ENCODE measurements at places on chromosomes 6 and 20.

GRCh38 chr6:139600343-139600742 is 225.9 kb upstream of the CITED2 start:
- no peak for DNase-seq

GRCh38 chr20:63042448-63043071 is 35.8 kb upstream of the BHLHE23 start:
- no peak for DNase-seq

GRCh38 chr20:53883098-53883911 is 187.1 kb downstream of the BCAS1 start:
- DNase-seq: no peak

- no peak for DNase-seq
These were observed 33.3 kb downstream of the CPNE5 start for GRCh38 chr6:36805917-36806316.

DNA sequence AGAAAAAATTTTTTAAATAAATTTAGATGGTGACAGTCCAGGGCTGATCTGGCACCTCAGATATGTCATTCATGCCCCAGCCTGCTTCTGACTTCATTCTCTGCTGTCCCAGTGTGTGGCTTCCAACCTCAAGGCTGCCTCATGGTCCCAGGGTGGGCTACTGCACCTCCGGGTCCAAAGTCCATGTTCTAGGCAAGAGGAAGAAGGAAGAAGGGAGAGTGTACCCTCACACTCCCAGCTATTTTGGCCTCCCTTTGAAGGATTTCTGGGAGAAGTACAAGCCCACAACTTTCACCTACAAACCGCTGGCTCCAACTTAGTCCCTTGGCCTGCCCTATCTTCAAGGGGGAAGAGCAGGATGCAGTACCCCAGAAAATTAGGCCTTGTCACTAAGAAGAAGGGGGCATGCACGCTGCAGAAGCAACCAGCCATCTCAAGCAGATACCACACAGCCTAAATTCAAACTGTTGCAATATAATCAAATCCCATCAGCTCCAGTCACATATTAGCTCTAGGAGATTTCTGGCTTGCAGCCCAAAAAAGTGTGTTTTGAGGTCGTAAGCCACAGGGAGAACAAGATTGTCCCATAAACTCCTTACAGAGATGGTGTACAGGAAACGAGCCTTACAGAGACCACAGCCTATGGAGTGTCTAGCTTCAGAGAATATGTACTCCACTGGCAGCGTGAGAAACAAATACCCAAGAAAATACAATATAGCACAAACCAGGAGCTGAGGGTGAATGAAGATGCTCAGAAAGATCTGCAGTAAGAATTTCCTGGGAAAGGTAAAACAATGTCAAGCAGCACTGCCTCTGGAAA is 906 bp upstream of the BTN3A2 start:
- DNase-seq: peak; percentile 14

DNA sequence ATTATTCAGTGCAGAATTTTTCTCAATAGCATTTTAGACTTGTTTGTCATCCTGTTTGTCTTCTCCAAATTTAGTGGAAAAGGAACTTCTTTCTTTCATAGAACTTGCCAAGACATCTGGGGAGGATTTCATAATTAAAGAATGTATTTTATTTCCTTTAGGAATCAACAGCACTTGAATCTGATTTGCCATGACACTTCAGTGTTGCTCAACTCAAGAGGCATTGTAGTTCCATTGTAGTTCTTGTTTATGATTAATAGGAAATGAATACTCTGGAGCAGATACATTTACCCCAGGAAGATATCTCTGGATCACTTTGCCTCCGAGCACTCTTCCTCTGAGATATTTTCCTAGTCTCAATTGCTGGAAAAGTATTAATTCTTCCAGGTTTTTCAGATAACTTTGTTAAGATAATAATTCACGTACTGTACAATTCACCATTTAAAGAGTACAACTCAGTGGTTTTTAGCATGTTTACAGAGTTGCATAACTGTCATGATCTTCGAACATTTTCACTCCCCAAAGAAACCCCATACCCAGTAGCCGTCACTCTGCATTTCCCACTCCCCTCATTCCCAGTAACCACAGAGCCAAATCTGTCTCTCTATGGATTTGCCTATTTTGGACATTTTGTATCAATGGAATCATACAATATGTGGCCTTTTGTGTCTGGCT is 29.7 kb downstream of the AKAP12 start:
- no peak for DNase-seq
